ENCODE measurements at places on chromosomes 3 and 15.
A peak's percentile ranks its signal among the peaks of the same experiment; 100 is the strongest.

DNA sequence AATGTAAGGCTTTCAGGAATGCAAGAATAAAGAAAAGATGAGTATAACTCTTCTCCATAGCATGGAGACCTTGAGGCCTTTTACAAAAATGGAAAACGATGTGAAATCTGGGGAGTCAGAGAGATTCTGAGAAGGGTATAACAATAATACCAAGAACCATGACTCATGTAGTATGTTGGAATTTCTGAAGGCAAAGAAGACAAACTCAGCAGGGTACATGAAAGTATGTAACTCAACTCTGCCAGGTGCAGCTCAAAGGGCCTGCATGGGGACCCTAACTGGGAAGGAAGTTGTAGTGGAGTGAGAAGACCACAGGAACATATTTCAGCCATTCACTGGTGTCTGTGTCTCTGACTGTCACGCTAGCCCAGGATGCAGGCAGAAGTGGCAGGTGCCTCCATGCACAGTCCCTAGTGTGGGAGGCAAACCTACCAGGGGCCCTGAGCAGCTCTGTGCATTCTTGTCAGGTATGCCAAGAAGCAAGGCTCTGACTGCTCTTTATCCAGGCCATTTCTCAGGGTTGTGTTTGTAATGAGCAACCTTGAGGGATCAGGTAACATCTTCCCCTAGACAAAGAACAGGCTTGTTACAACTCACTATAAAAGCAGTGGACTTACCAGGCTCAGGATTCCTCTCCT is 57.2 kb downstream of the GPR156 start:
- no peak for DNase-seq

- DNase-seq: no peak
Measured at GRCh38 chr3:10157031-10157430, 7.7 kb upstream of the IRAK2 start.

GRCh38 chr3:94413336-94414108 is 350.7 kb downstream of the NSUN3 start:
- no peak for DNase-seq

DNA sequence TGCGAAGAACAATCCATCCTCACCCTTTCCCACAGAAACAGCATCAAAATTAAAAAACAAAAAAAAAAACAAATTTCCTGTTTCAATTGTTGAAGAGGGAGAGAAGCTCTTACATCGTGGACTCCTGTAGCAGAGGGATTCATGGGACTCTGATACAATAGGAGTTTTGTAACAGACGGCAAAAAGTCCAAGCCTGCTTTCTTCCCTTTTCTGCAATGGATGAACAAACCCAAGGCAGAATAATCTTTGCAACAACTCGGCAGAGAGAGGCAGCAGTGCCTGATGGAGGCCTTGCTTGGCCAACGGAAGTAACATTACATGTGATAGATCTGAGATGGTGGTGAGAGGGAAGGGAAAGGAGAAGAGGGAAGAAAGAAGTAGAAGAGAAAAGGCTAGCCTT is 26.9 kb downstream of the CCR4 start:
- DNase-seq: no peak

DNA sequence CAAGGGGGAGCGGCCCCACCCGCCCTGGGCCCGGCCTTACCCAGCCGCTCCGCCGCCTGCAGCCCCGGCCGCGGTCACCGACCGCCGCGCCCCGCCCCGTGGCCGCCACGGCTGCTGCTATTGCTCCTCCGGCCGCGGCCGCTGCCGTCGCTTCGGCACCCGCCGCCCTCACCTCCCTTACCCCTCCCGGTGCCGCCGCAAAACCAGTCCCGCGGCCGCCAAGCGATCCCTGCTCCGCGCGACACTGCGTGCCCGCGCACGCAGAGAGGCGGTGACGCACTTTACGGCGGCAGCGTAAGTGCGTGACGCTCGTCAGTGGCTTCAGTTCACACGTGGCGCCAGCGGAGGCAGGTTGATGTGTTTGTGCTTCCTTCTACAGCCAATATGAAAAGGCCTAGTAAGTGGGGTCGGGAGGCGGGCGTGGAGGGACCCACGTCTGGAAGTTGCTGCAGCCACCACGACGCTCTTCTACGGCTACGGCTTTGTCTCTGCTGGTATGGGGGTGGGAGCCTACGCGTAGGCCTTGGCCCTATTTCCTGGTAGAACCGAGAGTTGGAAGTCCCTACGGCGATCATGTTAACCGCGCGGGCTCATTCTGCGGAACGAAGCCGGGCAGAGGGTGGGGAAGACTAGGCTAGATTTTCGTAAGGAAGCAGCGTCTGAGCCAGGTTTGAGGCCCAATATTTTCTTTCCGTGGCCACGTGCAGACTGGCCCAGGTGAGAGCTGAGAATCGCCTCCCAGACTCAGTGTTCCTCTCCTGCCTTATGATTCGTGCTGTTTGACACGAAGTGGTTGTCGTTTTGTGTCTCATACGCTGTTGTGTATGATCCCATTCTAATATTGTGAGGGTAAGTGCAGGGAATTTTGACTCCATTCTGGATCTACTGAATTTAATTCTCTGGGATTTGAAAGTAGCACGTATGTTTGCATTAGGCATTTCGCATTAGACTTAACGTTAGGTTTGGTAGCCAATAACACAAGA is at the start of the genes GNL3 and PBRM1:
TSS of gene GNL3 (plus strand) at position 324 of the 983 bp plus-strand sequence. CDS start at position 385, 61 bp downstream.
TSS of gene PBRM1 (minus strand) at position 205 of the 983 bp plus-strand sequence.
- peak; percentile 91 for DNase-seq

DNA sequence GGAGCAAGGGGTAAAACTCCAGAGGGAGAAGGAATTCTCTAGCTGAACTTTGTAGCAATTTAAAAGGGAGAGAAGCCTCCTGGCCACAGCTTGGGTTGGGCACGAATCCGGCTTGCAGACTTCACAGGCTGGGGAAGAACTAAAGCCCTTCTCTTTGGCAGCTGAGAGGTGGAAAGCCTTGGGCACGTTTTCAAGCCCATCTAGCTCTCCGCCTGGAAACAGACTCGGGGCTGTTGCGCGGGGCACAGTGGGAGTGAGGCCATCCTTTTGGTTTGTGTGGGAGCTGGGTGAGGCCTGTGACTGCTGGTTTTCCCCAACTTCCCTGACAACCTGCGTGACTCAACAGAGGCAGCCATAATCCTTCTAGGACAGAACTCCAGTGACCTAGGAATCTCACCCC is 295.7 kb upstream of the ROBO1 start:
- no peak for DNase-seq

DNA sequence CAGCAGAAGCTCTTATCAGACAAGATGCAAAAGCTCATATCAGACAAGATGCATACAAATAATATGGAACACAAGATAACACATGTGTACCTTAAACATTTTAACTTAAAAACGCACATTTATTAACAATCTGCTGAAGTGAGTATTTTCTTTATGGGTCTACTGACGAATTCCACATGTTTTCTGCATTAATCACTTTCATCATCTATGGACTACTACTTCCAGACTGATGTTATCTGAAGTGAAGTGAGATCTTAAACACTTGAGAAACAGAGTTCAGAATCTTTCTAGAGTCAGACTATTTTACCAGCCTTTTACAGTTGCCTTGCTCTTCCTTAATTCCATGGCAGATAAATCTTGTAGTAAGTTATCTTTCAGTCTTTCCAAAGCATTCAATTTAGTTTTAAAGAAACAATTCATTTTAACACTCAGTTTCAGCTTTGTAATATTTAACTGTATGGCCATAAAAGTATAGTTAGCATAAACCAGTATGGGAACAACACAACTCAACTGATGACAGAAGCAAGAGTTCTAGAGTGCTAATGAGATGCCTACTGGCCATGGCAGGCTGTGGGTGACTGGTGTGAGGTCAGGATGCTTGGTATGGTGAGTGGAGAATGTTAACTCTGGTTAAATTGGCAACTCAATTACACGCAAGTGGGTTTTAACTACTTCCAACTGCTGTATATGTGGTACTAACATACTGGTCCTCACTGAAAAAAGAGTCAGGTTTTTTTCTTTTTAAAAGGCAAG is 9.8 kb downstream of the CMTM6 start:
- DNase-seq: no peak

- DNase-seq: peak; percentile 47
Measured at GRCh38 chr15:34582461-34583371, 735 bp downstream of the GOLGA8B start.

GRCh38 chr3:37909067-37909911 is 47.6 kb downstream of the CTDSPL start:
- no peak for DNase-seq

GRCh38 chr3:151875759-151876158 is 2.3 kb downstream of the SUCNR1 start:
- DNase-seq: no peak

GRCh38 chr3:95356764-95357501 is 1294.1 kb downstream of the NSUN3 start:
- DNase-seq: no peak

GRCh38 chr3:42349765-42350594 is 60.4 kb downstream of the LYZL4 start:
- DNase-seq: no peak

DNA sequence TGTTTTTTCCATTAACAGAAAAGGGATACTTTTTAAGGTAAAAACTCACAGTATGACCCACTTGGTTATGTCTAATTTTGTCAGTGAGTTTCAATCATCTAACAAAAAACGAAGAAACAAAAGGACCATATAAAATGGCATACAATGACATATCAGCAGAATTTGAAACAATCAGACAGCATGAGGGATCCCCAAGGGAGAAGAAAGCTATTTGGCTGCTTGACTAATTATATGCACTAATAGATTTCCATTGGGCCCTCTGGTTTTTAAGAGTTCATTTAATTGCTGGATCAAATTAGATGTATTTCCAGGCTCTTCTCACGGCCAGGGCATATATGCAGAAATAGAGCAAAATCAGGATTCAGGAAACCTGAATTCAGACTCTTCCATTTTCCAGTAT is 376.4 kb upstream of the GBE1 start:
- no peak for DNase-seq

GRCh38 chr3:137012097-137012501 is 54.3 kb downstream of the IL20RB start:
- no peak for DNase-seq

DNA sequence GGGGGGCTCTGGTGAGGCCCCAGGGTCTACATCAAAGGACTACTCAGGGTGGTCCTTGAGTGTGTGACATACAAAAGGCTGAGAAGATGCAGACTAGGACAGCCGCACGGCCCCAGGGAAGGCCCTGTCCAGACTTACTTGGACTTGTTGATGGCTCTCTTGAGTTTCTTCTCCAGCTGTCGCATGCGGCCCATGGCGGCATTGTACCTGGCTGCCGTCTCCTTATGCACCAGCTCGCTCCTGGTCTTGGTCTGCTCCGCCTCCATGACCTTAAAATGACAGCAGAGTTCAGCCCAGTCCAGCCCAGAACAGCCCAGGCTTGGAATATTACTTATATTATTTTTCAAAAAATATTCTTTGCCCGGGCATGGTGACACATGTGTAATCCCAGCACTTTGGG is 56.0 kb downstream of the CAPN7 start:
- DNase-seq: no peak

GRCh38 chr3:126439346-126439967 is 36.2 kb downstream of the ZXDC start:
- DNase-seq: no peak

DNA sequence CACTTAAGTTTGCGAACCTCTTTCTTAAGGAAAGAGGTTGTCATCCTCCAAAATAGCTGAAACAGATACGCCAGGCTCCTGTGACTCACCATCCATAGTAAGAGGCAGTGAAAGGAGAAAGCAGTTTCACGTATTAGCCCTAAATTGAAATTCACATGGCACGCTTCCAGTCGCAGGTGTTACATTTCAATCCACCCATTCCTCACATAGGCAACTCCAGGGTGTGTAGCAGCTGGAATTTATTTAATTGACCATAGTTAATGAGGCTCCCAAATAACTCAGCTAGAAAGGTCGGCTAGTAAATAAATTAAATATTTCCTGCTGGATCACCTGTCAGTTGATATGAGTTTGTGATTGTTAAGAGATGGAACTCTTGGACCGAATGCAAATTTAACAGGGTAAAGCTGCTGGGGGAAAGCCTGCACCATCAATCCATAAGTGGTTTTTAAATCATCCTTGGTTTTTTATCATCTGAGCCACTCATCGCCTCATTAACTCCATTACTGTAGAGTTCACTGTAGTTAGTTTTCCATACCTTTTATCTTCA is 19.6 kb downstream of the NSUN3 start:
- DNase-seq: no peak

DNA sequence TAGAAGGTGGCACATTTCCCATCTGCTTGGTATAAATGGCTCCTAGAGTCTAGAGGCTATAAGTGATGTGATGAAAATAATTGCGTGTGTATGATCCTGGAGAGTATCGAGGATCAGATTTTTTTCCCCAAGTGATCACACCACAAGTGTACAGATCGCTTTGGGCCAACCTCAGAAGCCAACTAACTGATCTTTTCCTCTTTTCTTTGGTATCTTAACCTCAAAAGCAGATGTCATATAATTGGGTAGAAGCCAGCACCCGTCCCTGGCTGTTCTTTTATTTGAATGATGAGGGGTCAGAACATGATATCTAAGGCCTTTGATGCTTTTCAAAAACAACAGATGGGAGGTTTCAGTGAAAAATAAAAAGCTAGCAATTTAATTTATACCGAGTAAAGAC is 3.3 kb downstream of the P2RY14 start:
- DNase-seq: no peak

DNA sequence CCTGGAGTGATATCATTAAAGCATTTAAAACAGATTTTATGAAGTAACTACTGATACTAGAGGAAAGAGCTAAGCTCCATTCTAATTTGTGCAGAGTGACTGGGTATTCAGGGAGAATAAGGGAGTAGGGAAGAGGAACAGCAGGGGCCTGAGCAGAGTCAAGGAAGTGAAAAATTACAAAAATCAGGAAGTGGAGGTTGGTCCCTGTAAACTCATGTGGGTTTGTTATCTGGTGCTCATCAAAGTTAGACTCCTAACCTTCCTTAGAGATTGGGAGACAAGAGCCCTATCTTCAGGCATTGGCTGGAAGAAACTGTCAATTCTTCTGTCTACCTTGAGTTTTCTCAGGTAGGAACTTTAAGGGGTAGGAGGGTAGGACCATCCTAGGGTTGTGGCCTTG is 82.5 kb downstream of the NEK11 start:
- DNase-seq: no peak

- peak; percentile 33 for DNase-seq
Measured at GRCh38 chr3:158659454-158660237, 12.8 kb downstream of the LXN start.

- DNase-seq: no peak
Measured at GRCh38 chr3:186273586-186273985, 88.4 kb downstream of the DGKG start.

DNA sequence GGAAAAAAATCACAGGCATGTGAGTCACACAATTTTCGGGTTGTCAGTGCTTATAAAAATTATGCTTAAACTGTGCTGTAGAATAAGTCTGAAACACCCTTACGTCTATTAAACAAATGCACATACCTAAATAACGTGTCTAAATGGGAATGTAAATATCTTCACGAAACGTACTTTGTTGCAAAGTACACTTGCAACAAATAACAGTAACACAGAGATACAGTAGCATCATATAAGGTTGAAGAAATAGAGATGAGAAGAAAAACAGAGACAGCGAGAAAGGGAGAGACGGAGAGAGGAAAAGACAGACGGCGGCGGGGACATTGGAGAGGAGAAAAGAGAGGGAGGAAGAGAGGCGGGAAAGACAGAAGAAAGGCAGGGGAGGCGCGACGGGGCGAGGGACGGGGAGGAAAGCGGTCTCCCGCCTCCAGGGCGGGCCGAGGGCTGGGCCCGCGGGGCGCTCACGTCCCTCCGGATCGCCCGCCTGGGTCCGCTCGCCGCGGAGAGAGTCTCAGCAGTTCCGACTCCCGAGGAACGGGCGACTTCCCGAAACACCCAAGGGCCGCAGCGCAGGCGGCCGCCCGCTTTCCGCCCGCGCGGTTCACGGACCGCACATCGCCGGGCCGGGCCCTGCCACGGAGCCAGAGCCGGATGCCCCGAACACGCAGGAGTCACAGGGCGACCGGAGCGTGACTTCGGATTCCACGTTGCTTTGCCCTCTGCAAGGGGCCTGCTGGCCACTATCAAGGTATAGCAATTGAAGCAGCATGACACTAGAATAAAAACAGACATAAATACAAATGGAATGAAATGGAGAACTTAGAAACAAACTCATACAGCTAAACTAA is 153.4 kb downstream of the LMLN start:
- DNase-seq: no peak

All from stimulated activated CD4-positive, alpha-beta T cell treated with anti-CD3 and anti-CD28 coated beads, Interleukin-4, amount 100 ng/mL, for 1 hour (primary cell).